ENCODE measurements at places on chromosomes 4 and X.

- DNase-seq, result no peak
These were observed 29.0 kb downstream of the ADH5 start for GRCh38 chr4:99059550-99059949.

- DNase-seq, result no peak
These were observed 752 bp upstream of the ATP6AP2 start for GRCh38 chrX:40579900-40580536.

DNA sequence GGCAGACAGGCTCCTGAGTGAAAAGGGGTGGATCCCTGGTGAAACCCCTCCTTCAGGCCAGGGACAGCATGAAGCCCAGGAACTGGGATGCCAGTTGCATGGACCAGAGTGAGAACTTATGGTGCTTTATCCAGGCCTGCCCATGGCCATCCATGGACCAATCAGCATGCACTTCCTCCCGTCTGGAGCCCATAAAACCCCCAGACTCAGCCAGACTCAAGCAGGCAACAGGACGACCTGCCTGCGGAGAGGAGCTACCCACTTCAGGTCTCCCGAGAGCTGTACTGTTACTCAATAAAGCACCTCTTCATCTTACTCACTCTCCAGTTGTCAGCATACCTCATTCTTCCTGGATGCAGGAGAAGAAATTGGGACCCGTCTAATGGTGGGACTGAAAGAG is 42.9 kb downstream of the NALF2 start:
- no peak for DNase-seq

- DNase-seq, result no peak
These were observed 203.9 kb upstream of the GRID2 start for GRCh38 chr4:92099861-92100260.

GRCh38 chr4:171279131-171279530 is 534.1 kb upstream of the GALNTL6 start:
- no peak for DNase-seq

GRCh38 chr4:7519638-7520376 is 85.1 kb upstream of the PSAPL1 start:
- DNase-seq, result no peak

DNA sequence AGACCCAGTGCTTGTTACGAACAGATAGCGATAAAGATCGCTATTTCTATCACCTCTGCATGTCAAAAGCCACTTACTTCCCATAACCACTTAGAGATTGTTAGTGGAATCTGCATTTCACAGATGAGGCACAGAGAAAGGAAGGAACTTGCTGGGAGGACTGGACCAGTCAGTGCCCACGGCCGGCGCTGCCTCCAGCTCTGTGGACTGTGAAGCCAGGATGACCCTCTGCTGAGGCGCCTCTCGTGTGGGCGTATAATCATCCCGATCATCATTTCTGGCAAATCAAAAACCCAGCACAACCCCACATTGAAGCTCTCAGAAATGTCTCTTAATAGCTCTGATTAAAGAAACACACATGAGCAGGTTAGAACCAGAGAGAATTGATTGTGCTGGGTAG is 61.5 kb upstream of the ADRA2C start:
- DNase-seq, result no peak

DNA sequence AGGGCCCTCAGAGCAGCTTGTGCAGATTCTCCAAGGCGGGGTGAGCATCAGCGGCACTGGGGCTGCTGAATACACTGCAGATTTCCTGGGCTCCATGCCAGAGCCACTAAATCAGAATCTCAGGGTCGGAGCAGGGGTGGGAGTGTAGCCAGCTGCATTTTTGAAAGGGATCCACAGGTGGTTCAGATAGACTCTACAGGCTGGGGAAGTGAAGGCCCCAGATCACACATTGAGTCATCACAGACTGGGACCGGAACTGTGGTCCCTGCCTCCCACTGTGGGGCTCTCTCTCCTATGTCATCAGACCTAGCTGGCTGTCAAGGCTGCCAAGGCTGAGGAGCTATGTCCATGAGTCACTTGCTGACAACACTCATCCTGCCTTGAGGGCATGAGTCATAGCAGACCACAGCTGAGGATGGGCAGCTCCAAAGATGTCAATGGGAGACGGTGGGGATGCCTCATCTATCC is 162.3 kb upstream of the MAMLD1 start:
- DNase-seq, result peak; percentile 70

DNA sequence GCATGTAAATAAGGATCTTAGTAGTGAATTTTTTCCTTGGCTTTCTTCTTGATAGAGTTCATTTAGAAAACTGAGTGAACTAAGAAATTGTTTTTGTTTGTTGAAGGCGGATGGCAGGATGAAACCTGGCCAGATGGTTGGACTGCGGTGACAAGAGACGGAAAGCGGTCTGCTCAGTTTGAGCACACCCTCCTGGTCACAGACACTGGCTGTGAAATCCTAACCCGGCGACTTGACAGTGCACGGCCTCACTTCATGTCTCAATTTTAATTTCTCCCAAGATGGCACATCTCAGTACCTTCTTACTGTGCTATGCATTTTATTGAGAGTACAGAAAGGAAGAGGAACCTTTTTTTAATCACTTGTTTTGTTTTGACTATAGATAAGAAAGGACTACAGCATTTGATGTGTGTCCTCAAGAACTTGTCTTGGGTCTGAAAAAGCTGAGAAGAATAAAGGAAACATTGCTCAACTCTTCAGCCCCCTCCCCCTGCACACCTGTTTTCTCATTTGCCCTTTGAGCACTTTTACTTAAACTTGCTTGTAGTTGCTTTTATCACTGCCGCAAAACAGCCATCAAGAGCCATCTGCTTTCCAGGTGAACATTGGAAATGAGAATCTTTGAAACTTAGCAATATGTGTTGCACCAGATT is 27.4 kb downstream of the ADH5 start:
- no peak for DNase-seq

DNA sequence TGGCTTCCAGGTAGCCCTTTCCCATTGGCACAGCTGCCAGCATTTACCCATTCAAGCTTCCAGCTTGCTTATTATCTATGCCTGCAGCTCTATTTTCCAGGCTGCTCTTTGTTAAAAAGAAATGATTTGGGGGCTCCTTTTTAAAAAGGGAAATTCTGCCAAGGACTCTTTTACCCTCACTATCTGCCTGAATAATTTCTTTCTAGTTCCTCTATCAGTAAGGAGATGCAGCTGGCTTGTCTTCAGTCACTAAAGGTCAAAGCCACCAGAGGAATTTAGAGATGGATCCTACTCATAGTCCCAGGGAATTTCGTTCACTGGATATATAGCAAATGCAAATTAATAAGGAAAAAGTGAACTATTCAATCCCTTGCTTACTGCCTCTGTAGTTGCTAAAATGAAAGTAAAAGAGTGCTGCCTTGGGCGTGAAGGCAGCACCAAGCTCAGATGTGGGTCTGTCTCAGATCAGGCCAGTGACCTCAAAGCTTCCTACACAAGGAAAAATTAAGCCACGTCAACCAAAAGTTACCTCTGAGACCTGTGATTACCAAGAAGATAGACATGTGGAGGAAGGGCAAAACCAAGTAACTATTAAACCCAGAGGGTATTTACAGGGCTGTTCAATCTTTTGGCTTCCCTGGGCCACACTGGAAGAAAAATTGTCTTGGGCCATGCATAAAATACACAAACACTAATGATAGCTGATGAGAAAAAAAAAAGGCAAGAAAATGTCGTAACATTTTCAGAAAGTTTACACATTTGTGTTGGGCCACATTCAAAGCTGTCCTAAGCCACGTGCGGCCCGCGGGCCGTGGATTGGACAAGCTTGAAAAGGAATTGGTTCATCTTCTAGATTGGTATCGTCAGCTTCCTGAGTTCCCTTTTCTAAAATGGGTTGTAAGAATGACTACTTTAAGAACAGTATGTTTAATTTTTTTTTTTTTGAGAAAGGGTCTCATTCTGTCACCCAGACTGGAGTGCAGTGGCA is 5.3 kb downstream of the ARSF start:
- DNase-seq, result no peak

DNA sequence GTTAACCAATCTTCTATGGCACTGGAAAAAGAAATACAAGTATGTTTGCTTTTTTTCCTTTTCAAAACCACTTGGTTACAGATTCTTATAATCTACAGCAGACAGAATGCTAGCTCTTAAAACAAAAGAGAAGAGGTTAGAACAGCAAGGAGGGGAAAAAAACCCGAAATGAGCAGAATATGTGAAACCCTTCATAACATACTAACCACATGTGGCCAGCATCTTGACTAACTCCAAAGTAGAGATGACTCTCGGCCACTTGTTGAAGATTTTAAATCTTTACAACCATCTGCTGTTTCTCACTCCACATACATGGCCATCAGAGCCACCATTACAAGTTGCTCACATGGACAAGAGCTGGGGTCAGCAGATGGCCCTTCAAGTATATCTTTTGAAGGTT is 100.3 kb downstream of the PAPSS1 start:
- DNase-seq, result no peak

DNA sequence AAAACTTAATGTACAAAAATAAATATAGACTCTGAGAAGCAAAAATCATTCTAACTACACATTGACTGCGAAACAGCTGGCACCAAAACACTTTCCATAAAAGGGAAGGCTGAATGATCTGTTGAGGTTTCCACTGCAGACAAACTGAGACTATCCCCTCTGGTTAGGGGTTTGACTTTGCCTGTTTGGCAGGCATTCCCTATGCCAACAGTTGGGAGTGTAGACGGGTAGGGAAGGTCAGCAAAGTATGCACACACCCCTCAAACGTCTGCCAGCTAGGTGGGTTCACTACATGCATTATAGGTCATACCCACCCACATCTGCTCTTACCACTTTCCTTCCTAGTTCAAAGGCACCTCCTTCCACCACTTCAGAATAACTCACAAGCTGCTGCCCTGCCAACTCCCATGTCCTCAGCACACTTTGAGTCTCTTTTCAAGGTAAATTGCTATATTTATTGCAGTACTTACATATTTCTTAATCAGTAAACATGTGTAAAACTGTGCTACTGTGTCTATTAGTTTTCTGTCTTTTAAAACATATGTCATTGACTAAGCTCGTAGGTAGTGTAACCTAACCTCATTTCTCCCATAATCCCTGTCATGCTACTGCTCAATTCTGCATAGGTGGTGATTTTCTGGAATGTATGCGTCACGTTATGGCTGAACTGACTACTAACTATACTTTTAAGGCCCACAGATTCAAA is 12.4 kb downstream of the CTSO start:
- no peak for DNase-seq

GRCh38 chrX:120697053-120697452 is 67.2 kb upstream of the C1GALT1C1 start:
- no peak for DNase-seq

DNA sequence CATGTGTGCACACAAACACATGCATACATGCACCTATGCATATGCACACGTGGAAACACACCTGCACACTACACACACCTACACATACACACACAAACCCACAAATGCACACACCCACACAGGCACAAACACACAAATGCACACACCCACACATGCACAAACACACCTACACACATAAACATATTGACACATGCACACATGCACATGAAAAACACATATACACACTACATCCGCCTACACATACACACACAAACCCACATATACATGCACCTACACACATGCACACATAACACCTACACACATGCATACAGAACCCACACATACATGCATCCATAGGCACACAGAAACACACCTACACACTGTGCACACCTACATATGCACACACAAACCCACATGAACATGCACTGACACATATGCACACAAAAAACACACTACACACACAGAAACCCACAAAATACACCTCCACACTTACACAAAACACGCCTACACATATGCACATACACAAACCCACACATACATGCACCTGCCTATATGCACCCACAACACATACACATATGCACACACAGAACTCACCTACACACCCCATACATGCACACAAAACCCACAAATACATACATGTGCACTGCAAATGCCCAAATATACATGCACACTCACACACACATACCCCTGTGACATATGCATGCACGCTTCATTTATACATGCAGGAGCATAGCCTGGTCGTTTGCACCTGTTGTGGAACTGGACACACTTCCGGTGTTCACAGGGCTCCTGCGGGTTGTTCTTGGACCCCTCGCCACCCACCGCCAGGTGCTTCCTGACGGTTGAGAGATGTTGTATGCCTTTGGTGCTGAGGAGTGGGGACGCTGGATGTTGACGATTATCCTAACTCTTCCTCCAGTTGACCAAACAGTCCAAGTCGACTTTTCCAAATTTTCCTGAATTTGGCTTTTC is 22.1 kb downstream of the CD99 start:
- DNase-seq, result no peak

DNA sequence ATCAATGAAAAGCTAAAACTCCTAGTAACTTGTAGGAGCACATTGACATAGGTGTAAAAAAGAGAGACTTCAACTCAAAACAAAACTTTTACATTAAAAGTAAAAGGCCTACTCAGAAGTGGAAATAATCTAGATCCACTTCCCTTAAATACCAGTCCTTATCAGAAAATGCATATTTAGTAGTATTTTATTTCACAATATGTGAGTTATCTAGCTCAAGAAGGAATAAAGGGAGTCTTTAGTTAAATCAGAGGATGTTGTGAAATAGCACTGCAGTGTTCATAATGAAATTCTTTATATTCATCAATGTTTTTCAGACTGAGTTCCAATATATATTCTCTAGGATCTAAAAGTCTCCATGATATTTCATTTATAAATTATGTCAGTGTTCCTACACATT is 715.0 kb downstream of the GRID2 start:
- DNase-seq, result no peak

DNA sequence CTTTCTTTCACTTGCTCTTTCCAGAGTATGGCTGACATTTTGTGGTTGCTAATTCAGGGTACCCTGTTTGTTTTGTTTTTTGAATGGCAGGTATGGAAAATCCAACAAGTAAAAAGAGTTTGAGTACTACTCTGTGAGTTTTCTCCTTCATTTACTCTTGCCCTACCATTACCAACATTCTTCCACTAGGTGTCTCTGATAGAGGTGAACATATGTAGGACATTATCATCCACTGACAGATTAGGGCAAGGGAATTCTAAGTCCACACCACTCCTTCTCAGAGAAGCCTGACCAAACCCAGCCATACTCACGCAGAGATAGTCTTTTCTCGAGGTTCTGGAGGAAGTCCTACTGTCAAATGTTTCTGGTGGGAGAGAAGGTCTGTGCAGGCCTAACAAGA is 36.7 kb upstream of the HDAC8 start:
- DNase-seq, result no peak

- DNase-seq, result no peak
These were observed 131.8 kb upstream of the PITX2 start for GRCh38 chr4:110754716-110755115.

DNA sequence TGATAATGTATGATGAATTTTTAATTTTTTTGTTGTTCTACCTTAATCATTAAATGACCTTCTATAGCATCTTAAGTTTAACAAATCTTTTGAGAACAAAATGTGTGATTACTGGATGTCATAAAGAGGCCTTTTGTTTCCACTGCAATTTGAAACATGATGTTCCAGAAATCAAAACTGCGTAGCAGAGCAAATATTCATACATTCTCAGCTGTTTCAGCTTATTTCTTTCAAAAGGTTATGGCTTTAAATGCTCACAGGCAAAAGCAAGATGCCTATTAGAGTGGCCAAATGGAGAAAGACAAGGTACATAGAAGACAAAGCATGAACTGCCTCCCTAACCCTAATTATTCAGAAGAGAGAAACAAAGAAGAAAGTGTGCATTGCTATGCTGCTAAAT is 233.0 kb upstream of the SLC7A11 start:
- DNase-seq, result no peak

- no peak for DNase-seq
These were observed 4.9 kb upstream of the TMEM33 start for GRCh38 chr4:41930139-41930831.

All from stimulated activated CD8-positive, alpha-beta memory T cell treated with anti-CD3 and anti-CD28 coated beads, Interleukin-7, amount 100 ng/mL, for 48 hours (primary cell).